Non-pigmented ciliary epithelial cell (primary cell): ENCODE measurements at places on chromosomes 2 and 18.
A peak's percentile ranks its signal among the peaks of the same experiment; 100 is the strongest.

GRCh38 chr18:11276678-11277077, 127.3 kb upstream of the PIEZO2 start:
- DNase-seq = no peak

GRCh38 chr2:107013884-107014283, 127.9 kb upstream of the ST6GAL2 start:
- DNase-seq = no peak

- peak; percentile 36 for DNase-seq
These were observed 94.9 kb downstream of the FHOD3 start for GRCh38 chr18:36392164-36392978.

GRCh38 chr2:118309257-118309945, 221.1 kb downstream of the INSIG2 start:
- no peak for DNase-seq

- DNase-seq = no peak
These were observed 65.9 kb upstream of the ITM2C start for GRCh38 chr2:230798769-230799399.

DNA sequence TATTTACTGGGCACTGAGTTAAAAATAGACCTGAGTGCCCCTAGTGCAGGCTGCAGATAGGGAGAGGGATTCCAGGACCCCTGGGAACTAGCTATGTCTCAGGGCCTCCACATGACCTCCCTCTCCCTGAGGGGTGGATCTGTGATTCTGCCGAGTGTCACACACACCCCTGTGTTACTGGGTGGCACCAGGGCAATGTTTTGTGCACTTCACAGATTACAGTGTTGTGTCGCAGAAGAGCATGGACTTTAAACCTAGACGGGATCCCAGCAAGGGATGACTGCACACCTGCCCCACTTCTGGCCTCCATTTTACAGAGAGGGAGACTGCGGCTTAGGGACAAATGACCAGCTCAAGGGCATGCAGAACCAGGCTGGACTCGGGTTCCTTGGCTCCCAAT, 65.6 kb downstream of the ZFP36L2 start:
- no peak for DNase-seq

DNA sequence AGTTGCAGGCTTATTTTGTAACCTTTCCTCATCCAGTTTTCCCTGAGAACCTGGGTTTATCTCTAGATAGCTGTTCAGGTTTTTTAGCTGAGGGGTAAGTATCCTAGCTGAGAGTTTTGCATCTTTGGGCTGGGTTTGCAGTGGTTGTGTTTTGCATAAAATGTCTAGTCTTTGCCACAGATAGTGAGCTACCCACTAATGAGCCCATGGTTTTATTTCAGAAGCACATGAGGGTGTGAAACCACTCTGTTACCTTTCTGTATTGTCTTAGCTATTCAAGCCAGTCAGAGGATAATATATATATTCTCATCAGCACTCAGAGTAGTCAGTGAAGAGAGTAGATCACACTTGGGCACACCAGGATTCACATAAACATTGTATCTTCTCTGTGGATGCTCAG, 24.6 kb upstream of the TXNDC2 start:
- DNase-seq = no peak

- no peak for DNase-seq
These were observed 21.4 kb upstream of the SH3BP4 start for GRCh38 chr2:234930397-234930796.

DNA sequence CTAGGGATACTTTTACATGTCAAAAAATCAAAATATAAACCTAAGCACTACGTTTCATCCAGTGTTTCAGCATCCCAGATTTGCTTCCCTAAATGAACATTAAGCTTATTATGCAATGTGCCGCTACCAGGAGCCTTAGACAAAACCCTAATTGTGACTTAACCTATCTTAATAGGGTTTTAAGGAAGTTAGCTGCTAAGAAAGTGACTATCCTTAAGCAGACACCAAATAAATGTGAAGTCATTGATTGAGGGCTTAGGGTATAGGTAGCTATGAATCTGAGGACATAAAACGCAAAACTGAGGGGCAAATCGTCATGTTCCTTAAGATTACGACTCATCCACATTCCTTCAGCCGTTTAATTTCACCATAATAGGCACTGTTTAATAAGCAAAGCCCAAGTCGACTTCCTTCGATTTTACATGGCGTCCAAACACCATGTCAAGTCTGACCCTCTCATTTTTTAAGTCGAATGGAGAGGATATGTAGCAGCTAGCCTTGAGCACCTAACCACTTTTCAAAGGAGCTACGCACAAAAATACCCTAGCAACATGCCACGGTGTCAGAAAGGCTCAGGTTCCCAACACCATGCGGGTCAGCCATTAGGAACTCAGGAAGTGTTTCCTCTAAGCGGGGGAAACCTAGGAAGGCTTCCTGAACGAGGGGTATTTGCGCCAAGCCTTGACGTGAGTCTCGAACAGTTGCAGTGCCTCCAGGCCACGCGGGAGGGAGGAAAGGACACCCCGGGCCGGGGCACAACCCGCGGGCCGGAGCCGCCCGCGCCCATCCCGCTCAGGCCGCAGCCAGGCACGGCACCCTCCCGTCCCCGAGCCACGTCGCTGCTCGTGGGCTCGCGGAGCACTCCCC, 1.0 kb downstream of the HDLBP start:
- DNase-seq = no peak

- no peak for DNase-seq
These were observed 43.3 kb downstream of the AGAP1 start for GRCh38 chr2:235537186-235537585.

DNA sequence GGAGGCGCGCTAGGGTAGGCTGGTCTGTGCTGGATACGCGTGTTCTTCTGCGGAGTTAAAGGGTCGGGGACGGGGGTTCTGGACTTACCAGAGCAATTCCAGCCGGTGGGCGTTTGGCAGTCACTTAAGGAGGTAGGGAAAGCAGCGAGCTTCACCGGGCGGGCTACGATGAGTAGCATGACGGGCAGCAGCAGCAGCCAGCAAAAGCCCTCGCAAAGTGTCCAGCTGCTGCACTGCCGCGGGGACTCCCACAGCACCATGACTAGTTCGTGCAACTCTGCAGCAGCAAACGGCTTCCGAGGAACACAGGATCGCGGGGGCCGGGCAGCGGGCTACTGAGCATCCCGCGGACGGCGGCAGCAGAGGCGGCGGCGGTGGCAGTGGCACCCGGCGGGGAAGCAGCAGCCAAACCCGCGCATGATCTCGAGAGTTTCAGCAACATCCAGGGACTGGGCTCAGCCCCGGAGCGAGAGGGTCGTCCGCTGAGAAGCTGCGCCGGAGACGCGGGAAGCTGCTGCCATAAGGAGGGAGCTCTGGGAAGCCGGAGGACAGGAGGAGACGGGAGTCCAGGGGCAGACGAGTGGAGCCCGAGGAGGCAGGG, 368 bp downstream of the TMEFF2 start:
- no peak for DNase-seq

DNA sequence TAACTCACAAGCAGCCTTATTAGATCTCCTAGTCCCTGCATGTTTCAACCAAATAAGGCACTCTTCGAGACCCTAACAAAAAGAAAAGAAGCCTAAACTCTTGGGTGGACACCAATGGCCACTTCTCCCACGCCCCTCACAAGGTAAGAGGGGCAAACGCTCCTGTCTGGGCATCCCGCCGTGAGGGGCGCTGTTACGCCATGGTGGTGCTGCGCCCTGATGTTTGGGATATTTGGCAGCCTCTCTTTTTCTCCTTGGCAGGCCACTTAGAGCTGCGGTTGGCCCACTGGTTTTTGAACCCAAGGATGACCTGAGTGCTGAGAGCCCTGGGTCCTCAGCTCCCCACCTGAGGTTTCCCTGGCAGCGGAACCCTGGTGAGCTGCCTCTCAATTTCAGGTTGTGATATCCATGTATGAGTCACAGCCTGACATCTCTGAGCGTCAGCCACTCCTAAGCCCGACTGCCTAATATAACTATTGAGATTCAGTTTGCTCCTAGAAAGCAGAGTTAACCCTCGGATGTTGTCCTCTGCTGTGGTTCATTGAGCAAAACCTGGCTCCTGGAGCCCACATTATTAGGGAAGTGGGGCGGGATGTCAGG, 103.3 kb downstream of the COL6A3 start:
- DNase-seq = no peak

GRCh38 chr2:54771166-54771885, 47.9 kb downstream of the EML6 start:
- no peak for DNase-seq

- DNase-seq = no peak
These were observed 467.2 kb downstream of the NRXN1 start for GRCh38 chr2:50564766-50565165.

- no peak for DNase-seq
These were observed 561.4 kb upstream of the LINC00305 start for GRCh38 chr18:64710105-64710861.

- DNase-seq = no peak
These were observed 1070.2 kb upstream of the NXPH2 start for GRCh38 chr2:139850254-139850890.

DNA sequence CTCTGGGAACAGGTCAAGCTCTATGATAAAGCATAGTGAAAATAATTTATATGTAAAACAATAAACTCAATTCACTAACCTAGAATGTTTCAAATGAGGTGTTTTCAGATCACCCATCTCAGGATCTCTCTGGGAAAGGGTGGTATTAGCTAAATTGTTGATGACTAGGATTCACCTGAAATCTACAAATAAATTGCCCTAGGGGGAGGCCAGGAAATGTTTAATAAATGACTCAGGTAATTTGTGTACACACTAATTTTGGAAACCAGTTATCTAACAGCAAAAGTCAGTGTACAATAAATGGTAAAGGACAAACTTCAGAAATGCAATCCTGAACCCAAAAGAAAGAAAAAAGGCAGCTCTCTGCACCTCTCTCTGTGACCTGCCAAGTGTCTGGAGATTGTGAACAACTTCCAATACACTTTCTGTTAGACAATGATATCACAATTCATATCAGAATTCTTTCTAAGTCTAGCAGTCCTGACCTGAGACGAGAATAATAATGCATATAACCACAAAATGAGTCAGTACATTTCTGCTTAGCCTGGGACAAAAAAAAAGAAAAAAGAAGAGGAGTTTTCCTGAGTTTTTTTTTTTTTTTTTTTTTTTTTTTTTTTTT, 760.0 kb downstream of the EPHA4 start:
- DNase-seq = peak; percentile 45

GRCh38 chr18:77708826-77709506, 459.3 kb downstream of the GALR1 start:
- DNase-seq = no peak

DNA sequence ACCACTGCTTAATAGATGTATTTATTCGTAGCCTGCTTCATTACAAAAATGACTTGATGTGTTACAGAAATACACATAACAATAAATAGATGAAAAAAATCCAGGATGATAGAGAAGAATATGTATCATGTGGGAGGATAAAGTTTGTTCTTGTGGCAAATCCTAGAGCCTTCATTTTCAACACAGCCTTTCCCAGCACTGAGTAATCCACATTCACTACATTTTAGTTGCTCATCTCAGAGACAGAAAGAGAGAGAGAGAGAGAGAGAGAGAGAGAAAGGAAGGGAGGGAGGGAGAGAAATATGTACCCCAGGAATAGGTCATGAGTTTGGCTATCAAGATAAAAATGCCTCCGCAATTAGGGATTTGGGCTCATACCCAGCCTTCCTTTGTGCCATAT, 144.3 kb downstream of the RBMS1 start:
- no peak for DNase-seq

DNA sequence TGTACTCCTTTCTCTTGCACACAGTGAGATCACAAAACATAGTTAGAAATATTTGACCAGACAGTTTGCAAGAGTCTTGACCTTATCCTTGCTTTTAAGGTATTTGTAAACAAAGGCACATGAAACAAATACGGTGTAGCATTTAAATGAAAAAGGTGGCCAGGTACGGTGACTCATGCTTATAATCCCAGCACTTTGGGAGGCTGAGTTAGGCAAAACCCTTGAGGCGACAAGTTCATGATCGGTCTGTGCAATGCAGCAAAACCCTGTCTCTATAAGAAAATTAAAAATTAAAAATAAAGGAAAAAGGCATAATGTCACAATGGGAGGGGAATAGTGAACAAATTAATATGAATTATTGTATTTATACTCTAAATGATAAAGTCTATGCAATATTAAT, 109.5 kb upstream of the PIK3C3 start:
- no peak for DNase-seq

DNA sequence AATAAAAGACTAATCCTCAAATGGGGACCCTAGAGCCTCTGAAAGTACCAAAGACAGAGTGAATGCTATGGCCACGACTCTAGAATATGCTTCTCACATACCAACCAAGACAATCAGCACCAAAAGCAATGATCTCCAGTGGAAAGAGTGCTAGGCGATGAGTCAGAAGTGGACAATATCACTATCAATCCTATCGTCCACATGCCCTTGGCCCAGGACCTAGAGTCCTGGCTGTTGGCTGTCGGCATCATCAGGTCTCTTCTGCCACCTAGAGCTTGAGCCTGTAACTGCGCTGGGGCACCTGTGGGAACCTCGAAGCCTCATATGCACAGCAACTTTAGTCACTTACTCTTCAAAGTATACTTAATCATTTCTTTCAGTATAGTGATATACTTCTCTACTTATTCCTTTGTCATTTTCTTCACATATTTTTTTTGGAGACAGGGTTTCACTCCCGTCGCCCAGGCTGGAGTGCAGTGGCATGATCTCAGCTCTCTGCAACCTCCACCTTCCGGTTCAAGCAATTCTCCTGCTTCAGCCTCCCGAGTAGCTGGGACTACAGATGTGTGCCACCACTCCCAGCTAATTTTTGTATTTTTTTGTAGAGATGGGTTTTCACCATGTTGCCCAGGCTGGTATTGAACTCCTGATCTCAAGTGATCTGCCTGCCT, 29.7 kb downstream of the NOL10 start:
- peak; percentile 60 for DNase-seq
